ENCODE measurements at places on chromosomes 4 and X.

- no peak for DNase-seq
Observed at GRCh38 chr4:76767983-76768382, 130.0 kb downstream of the SOWAHB start.

DNA sequence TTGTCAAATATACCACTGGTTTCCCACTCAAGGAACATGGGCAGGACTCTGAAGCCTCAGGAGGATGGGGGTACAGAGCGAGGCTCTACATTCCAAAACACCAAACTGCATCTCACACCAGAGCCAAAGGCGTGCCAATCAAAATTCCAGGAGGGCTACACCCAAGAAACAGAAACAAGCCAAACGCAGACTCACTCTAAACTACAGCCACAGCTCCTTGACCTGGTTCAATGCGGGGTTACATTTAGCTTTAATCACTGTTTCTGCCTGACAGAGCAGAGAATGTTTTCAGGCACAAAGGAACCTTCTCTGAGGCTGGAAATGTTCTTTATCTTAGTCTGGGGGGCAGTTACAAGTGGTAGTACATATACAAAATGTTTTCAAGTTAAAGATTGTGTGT lies 2121.5 kb upstream of the AGA start:
- no peak for DNase-seq

GRCh38 chr4:145341381-145341780 lies 140.3 kb upstream of the SMAD1 start:
- DNase-seq: no peak

- DNase-seq: no peak
Observed at GRCh38 chr4:52625216-52625615, 33.9 kb downstream of the USP46 start.

DNA sequence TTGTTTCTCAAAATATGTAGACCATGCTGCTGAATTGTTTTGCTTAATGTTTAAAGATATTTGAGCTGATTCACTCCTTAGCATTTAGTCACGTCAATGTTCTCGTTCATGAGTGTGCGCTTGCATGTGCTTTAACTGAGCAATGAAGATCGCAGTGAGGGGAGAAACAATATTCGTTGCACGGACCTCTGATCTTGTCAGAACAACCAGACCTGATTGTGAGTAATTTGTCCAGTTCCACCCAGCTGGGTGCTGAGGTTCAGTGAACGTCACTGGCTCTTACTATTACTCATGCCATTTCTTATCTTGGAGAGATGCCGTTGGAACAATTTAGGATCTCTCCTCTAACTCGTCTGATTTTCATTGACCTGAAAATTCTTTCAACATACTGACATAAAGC lies 15.0 kb upstream of the PRKX start:
- no peak for DNase-seq

GRCh38 chr4:42716996-42717395 lies 60.1 kb upstream of the ATP8A1 start:
- no peak for DNase-seq

- no peak for DNase-seq
Observed at GRCh38 chr4:1344696-1345095, 2.3 kb upstream of the UVSSA start.

- no peak for DNase-seq
Observed at GRCh38 chr4:33302321-33302720, 2582.2 kb downstream of the PCDH7 start.

DNA sequence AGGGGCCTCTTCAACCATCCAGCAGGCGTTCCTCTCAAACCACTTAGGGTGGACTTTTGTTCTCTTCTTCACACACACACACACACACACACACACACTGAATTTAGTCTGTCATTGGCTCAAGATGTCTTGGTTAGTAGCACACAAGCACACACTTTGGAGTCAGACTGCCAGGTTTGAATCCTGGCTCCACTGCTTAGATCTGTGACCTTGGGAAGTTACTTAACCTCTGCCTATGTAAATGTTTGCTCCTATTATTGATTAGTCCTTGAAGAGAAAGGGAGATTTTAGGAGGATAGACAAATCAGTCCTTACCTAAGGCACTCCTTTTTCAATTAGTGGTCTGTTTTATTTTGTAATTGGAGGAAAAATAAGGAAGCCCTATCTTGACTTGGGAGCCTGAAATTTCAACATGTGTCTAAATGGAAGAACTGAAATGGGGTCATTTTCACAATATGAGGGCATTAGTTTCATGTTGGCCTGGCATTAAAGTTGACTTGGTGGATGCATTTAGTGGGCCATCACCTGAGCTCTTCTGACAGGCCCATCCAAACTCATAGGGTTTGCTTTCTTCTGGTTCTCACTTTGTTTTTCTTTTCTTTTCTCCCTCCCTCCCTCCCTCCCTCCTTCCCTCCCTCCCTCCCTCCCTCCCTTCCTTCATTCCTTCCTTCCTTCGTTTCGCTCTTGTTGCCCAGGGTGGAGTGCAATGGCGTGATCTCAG lies 13.3 kb upstream of the TMEM131L start:
- DNase-seq: no peak

DNA sequence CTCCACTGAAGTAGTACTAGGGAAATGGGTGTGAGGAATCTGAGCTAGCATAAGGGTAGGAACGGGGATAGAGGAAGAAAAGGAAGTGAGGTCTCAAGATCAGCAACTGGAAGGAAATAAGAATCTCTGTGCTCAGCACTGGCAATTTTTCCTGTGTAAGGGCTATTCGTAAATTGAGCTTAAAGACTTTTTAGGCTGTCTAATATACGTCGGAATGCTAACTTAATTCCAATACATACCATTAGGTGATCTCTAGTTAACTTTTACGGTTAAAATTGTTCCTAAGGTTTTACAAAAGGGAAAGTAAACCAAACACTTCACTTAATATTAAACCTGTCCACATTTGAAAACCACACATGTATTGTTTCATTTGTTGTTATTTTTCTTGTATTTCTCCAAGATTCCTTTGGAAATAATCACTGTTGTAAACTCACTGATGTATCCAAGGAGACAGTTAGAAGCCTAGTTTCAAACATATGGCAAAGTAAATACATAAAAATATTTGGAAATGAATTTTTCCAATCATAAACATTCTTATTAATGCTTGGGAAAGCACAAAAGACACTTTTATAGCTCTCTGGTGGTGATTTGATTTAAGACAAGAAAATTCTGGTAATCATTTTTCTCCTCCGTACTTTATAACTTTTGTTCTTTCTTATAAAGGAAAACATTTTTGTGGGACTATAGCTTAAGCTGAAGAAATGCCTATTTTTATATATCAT lies 28.1 kb upstream of the HPGDS start:
- DNase-seq: no peak

- no peak for DNase-seq
Observed at GRCh38 chr4:169565606-169566005, 46.8 kb downstream of the NEK1 start.

DNA sequence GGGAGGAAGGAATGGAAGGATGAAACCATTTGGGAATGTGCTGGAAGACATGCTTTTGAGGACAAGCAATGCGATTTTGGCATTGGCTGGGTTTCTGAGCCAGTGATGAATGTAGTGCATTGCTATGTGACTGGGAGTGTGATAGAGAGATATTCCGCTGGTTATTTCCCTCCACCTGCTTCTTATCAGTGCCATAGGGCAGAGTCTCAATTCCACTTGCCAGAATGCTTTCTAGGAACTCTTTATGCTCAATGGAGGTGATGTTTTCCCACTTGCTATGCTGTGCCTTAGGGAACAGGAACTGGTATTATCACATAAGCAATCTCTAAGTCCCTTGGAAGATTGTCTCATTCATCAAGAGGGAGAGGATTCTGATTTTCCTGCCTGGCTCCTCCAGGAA lies 28.0 kb downstream of the TBL1X start:
- DNase-seq: no peak

GRCh38 chrX:112830540-112830939 lies 10.1 kb downstream of the AMOT start:
- DNase-seq: no peak

DNA sequence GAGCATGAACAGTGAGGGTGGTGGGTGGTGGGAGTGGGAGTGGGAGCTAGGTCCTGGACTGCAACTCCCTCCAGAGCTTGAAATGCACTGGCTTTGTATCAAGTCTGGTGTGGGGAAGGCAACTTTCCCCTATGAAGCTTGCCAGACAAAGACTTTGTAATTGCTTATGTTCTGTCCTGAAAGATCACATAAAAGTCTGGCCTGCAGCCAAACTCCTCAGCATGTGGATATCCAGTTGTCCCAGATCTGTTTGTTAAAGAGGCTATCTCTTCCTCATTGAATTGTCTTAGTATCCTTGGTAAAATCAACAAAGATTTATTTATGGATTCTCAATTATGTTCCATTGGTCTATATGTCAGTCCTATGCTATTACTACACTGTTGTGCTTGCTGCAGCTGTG lies 607.9 kb downstream of the GLUD2 start:
- no peak for DNase-seq

GRCh38 chr4:92399032-92399431 lies 95.3 kb downstream of the GRID2 start:
- DNase-seq: no peak

DNA sequence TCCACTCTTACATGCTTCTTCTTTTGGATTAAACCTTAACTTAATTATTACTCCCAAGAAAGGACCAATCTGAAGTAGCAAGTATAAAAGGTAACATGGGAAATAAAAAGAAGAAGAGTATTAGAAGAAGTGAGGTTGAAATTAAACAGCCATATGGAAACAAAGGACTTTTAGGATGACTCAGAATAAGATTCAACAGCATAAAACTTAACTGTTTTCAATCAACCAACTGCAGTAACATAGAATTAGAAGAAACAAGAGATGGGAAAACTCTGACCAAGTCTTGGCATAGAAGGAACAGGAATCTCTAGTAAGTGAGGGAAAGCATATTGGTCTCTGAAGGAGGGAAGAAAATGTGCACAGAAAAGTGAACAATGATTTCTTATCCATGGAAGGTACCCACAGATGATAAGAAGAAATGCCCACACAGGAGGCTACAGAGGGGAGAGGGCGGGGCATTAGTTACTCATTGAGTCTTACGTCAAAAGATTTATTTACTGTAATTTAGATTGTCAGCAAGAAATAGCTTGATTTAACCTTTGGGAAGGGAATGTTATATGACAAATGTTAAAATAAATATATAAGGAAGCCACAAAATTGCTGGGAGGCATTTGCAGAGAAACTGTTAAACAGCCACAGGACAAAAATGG lies 177.3 kb downstream of the BANK1 start:
- DNase-seq: no peak

DNA sequence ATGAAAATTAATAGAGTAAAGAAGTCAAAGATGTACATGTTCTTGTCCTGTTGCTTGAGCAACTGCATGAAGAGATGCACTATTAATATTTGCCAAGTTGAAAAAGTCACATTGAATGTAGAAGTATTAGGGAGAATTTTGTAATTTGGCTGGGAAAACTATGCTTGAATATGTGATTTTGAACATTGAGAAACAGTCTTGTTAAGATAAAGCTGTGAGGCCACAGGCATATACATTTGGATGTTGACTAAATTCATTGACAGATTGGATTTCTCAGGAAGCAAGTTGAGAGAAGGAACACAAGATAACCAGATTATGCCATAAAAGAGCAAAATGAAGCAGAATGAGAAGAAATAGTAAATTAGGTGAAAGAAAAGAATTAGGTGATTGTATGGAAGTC lies 1777.5 kb upstream of the PCDH7 start:
- DNase-seq: no peak

DNA sequence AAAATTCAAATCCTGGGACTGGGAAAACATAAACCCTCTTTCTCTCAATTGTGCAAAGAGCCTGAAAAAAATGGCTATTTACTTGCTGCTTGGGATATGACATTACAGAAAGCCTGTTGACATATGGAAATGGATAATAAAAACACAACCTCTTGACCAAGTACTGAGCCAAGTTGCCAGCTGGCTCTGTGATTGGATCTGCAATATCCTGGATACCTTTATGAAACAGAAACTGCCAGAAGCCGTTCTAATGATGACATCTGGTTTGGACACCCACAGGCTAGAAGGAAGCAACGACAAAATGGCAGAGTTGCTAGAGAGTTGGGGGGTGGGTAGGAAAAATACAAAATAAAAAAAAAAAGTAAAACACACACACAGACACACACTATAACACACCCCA lies 481.4 kb downstream of the FAT4 start:
- DNase-seq: no peak

DNA sequence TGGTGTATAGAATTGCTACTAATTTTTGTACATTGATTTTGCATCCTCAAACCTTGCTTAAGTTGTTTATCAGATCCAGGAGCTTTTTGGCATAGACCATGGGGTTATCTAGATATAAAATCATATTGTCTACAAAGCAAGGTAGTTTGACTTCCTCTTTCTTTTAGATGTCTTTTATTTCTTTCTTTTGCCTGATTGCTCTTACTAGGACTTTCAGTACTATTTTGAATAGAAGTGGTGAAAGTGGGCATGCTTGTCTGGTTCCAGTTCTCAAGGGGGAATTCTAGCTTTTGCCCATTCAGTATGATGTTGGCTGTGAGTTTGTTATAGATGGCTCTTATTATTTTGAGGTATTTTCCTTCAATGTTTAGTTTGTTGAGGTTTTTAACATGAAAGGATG lies 187.9 kb upstream of the LCORL start:
- no peak for DNase-seq

- no peak for DNase-seq
Observed at GRCh38 chr4:71293705-71294104, 45.1 kb upstream of the SLC4A4 start.

DNA sequence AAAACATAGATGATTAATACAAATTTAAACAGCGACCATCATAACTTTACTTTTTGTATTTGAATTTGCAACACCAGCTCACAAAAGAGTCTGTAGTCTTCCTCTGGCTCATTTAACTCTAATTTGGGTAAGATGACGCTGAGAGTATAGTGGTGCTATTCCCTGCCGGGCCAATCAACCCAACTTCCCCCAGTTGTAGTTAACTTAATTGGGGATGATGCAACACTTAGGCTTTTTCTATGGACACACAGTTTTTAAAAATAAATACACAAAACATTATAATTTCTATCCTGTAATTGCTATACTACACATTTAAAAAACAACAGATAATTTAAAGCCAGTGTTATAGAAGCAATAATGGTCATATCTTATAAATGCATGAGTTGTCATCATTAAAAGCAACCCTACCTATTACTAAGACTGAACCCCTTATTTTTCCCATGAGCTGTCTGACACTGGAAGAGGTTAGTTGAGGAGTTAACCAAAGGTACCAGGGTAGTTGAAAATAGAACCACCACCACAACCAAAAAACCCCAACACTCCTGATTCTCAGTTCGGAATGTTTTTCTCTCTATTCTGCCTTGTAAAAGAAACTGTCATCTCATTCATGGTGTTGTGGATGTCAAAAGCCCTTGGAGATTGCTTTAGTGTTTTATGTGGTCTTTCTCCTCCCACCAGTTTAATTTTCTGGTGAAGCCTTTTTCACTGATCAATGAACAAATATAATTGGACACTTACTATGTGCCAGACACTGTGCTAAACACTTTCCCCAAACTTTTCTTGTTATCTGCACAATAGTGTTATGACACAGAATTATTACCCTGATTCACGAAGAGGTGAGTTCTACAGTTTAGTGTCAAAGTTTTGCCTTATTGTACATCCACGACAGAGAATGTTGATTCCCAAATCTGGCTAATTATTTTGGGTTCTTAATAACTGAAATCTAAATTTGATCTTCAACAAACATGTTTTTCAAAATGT lies 61.5 kb upstream of the RAPGEF2 start:
- no peak for DNase-seq

- no peak for DNase-seq
Observed at GRCh38 chr4:4761128-4761982, 98.1 kb upstream of the MSX1 start.

- DNase-seq: no peak
Observed at GRCh38 chr4:150569998-150570535, 11.9 kb upstream of the MAB21L2 start.

- DNase-seq: no peak
Observed at GRCh38 chr4:121353213-121353612, 27.6 kb downstream of the QRFPR start.

- DNase-seq: no peak
Observed at GRCh38 chrX:72309297-72310071, 3.8 kb upstream of the CITED1 start.

Data from activated CD4-positive, alpha-beta T cell treated with anti-CD3 and anti-CD28 coated beads for 24 hours (primary cell).